ENCODE measurements at places on chromosomes 6 and 20.

- no peak for DNase-seq
Measured at GRCh38 chr20:25030007-25030648, 27.8 kb downstream of the ACSS1 start.

DNA sequence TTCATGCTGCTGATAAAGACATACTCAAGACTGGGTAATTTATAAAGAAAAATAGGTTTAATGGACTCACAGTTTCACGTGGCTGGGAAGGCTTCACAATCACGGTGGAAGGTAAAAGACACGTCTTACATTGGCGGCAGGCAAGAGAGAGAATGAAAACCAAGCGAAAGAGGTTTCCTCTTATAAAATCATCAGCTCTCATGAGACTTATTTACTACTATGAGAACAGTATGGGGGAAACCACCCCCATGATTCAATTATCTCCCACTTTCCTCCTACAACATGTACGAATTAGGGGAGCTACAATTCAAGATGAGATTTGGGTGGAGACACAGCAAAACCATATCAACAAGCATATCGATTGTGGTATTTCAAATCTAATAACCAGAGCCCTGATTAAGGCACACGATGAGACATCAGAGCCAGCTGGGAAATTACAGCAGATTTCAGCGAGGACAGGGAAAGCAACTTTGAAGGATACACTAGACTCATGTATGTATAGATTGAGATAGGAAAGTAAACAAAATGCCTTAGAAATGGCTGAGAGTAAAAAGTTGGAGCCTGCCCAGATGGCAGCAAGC, 129.8 kb upstream of the GJE1 start:
- DNase-seq: no peak

DNA sequence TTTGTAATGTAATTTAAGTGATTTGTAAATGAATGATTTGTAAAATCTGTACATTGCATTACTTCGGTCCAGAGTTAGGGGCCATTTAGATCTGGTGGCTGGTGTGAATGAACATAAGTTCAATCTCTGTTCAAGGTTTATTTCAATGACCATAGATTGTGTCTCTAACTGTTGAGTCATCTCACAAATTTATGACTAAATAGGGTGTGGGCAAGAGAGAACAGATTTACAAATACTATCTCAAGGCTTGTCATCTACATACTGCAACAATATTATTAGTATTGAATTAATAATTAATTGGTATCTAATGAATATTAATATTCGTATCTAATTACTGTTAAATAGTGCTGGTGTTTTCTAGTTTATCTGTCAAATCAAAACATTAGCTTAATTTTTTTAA, 115.3 kb upstream of the EDN1 start:
- no peak for DNase-seq

GRCh38 chr6:14921878-14922671, 323.8 kb upstream of the JARID2 start:
- no peak for DNase-seq

GRCh38 chr6:39215640-39216158, 13.6 kb downstream of the KCNK5 start:
- no peak for DNase-seq

- DNase-seq: no peak
Measured at GRCh38 chr6:85458782-85459181, 8.9 kb downstream of the NT5E start.

- no peak for DNase-seq
Measured at GRCh38 chr6:164106345-164106769, 691.8 kb downstream of the QKI start.

DNA sequence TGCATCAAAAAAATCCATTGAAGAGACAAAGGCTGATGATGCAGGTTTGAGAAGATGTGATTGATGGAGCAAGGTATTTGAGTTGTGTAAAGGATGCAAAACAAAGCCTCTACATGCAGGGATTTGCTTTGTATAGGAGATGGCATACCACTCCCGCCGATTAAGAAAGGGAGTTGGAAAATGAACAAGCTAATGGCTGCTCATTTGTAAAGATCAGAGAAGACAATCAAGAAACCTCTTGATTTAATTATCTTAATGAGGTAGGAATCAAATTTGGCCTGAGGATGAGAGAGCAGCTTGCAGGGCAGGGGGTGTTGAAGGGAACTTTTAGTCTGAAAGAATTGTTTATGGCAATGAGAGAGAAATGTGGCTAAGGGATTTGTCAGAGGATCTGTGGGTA, 448.2 kb upstream of the ADGRB3 start:
- no peak for DNase-seq

- DNase-seq: no peak
Measured at GRCh38 chr20:43984587-43984986, 69.9 kb downstream of the TOX2 start.

- DNase-seq: no peak
Measured at GRCh38 chr6:139686308-139686707, 311.9 kb upstream of the CITED2 start.

DNA sequence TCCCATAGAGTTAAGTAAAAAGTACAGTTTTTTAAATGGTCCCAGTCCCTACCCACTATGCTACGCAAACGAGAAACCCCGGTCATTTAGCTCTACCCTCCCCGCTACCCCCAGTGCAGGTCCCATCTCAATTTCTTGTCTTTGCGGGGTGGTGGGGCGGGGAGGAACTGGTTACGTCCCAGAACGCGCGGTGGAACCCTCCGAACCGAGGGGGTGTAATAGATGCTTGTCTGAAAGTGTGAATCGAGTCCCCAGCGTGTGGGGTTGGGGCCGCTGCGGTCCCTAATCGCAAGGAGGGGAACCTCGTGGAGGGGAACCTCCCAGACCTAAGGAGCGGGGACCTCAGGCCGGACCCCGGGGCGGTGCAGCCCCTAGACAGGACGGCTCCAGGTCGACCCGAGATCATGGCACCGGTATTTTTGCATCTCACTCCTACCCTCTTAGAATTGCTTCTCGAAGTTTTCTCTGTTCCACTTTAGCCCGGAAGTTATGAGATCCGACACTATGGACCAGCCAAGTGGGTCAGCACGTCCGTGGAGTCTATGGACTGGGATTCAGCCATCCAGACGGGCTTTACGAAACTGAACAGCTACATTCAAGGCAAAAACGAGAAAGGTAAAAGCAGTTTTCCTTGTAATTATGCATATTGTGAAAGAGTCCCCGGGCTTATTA, 779 bp downstream of the HEBP2 start:
- DNase-seq: peak; percentile 20

- no peak for DNase-seq
Measured at GRCh38 chr6:18654821-18655220, 267.7 kb downstream of the RNF144B start.

GRCh38 chr6:148388521-148388920, 45.9 kb downstream of the SASH1 start:
- DNase-seq: no peak

DNA sequence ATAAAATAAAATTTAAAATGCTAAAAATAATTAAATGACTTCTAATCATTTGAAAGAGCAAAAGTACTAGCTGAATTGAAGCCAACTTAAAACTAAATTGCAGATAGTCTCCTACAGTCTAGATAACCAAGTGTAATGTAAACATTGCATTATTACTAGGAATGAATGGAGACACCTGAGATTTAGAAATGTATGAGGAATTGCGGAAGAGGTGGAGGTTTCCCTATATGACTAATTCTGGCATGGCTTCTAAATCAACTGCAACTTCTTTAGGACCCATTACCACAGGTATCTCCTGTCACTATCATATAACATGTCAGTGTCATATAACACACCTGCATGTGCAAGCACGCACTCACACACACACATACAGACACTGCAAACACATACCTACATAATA, 13.2 kb upstream of the GPR6 start:
- no peak for DNase-seq

DNA sequence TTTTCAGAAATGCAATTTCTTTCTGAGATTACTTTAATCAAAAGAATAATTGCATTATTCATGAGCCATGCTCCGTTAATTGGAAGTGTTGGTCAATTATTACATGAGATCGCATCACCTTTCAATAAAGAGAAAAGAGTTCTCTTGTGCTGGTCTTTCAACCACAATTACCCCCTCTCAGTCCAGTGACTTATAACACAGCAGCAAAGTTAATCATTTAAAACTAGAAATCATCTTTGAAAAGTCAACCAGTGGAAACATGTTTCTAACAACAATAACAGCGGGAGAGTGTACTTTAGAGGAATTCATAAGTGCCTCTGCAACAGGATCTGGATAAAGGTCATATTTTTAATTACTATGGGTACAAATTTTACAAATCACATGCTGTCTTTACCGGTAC, 384.4 kb upstream of the AGPAT4 start:
- DNase-seq: no peak

GRCh38 chr6:143589162-143589561, 77.6 kb upstream of the FUCA2 start:
- no peak for DNase-seq

GRCh38 chr6:112372226-112372806, 25.2 kb downstream of the RFPL4B start:
- DNase-seq: no peak

DNA sequence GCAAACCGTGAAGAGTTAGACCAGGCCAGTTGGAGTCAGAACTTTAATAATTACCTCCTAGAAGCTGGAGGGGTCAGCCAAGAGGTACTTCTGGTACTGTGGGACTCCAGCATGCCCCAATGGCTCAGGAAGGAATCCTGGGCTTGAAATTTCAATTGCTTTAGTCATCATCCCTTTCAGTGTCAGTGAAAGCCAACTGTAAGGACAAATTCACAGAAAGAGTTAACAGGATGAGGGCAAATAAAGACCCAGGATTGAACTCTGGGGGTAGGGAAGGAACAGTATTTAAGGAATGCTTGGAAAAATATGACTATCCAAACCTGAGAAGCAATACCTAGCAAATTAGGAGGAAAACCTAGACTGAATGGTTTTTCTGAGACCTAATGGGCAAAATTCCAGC, 735.1 kb upstream of the MARCKS start:
- no peak for DNase-seq

DNA sequence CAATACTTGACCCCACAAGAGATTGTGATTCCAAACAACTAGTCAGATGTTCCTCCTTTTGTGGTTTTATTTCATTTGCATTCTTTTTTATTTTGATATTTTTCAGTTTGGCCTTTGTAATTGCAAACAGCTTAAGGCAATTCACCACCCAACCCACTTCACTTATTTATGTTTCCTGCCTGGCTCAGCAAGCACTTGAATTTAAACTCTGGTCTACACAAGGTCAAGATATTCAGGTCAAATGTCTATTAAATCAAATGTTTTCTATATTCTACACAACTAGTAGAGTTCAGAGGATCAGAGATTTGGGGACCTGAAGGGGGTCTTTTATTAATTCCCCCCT, 100.1 kb downstream of the SGK1 start:
- no peak for DNase-seq

DNA sequence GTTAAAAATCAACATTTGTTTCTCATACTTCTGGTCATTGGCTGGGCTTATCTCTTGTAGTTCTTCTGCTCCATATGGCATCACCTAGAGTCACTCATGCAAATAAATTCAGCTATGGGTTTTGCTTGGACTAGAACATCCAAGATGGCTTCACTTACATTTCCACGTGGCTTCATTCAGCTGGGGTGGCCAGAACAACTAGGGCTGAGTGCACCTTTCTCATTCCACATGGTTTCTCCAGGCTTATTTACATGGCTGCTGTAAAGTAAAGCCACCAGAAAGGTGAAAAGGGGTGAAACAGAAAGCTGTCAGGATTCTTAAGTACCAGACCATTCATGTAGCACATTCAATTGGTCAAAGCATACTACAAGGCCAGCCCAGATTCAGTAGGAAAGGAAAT, 151.1 kb upstream of the BMP2 start:
- DNase-seq: no peak

DNA sequence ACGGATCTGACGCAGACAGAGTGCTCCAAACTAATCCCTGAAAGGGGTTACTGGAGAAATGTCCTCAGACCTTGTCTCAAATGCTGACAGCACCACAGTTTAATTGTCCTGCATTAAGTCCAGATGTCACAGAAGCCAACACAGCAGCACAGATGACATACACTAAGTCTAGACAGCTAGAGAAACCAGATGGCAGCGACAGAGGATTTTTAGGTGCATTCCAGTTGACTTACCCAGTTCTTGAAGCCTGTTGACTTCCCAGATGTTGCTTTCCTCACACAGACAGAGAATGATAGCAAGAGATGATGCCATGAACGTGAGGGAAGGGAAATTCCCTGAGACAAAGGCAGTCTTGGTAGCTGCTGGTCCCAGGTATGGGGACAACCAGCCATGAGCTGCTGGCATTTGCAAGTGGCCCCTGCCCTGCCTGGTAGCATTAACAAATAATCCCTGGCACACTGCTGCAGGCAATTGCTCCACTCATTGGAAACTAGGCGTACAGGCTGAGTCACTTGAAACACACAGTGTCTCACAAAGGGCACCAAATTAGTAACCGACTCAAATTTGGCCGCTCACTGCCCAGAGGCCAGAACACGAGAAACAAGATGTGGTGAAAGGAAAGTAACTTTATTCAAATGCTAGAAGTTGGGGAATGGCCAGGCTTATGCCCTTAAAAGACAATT, 52.2 kb downstream of the ADGB start:
- DNase-seq: no peak

DNA sequence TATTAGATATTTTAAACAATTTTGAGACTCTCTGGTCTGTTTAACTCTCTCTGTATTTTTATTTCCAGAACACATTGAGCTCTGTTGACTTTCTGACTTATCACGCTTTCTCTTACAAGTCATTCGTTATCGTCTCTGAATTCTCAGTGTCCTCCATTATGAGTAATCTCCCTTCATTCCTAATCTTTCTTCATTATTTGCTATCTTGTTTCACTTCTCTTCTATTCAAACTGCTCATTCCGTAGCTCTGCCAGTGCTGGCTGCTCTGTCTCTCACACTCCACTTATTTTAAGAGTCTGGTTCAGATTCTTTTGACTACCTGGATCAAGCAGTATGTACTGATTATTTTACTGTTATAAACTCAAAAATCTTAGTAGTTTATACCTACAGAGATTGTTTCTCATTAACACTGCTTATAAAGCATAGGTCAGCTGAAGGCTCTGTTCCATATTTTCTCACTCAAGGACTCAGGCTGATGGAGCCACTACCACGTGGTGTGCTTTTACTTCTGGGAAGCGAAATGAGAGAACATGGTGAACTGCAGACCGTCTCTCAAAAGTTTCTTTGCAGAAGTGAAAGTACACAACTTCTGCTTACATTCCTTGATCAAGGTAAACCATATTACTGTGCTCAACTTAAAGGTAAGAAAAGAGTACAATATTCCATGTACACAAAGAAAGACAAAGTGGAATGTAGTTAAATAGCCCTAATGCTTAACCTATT, 485.2 kb downstream of the GRIK2 start:
- DNase-seq: no peak

Measured in T-cell (primary cell).